Suprapubic skin (tissue), 4 donors: ENCODE measurements at places on chromosomes 12 and 14.

- no peak for DNase-seq
Measured at GRCh38 chr12:67669217-67669933, 20.8 kb downstream of the DYRK2 start.

DNA sequence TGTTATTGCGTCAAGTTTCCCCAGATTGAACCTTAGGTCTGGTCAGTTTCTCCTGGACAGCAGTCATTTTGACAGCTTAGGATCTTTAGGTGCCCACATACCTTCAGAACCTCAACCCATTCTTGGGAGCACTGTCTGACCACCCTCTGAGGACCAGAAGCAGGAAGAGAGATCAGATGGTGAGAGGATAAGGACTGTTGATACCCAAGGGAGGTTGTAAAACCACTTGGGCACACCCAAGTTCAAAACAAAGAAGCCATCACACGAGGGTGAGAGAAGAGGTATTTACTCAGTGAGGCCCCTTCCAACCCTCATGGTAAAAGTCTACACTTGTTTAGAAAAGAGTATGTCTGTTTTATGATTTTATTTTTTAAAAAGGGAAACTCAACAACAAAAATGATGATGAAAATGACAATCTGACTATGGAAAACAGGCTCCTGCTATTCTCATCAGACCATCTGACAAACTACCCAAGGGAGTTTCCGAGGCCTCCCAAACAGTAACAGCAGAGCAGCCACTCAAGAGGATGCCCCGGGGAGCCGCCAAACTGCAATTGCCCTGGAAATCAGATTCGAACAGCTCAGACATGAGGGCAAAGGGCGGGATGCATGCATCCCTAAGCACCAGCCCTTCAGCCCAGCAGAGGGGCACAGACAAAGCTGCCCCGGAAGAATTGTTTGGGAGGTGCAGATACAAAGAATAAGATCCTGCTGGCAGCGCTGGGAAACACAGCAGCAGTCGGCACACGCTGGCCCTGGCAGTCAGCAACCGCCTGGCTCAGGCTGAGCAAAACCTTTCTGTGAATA lies 162.6 kb upstream of the PLEKHG7 start:
- no peak for DNase-seq

DNA sequence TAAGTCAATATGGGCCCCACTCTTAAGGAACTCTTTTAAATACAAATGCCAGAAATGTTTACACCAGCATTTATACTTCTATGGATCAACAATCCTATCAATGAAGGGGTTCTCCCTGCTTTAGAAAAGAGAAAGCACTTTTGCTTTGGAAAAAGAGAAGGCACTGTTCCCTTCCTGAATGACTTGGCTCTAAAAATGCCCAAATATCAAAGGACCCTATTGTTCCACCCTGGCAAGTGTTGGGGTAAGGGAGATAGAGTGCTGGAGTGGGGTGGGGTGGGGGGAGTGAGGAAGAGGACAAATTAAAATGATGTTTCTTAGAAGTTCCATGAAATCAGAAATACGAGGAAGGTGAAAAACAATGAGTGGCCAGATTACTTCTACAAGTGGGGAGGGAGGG lies 131.6 kb upstream of the GRIN2B start:
- no peak for DNase-seq

DNA sequence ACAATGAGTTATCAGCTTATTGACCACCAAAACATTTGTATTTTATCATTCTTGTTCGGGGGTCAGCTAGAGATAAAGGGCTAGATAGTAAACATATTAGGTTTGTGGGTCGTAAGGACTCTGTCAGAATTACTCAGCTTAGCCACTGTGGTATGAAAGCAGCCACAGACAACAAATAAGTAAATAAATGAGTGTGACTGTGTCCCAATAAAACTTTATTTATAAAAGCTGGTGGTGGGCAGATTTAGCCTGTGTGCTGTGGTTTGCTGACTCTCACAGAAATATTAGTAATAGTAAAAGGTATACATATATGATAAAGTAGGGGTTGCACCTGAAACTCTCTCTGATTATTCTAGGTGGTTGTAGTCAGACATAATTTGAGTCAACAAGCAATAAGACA lies 56.1 kb downstream of the TPH2 start:
- no peak for DNase-seq

- no peak for DNase-seq
Measured at GRCh38 chr12:4486980-4487379, 41.4 kb upstream of the FGF6 start.
